ENCODE measurements at places on chromosomes 3 and 15.

DNA sequence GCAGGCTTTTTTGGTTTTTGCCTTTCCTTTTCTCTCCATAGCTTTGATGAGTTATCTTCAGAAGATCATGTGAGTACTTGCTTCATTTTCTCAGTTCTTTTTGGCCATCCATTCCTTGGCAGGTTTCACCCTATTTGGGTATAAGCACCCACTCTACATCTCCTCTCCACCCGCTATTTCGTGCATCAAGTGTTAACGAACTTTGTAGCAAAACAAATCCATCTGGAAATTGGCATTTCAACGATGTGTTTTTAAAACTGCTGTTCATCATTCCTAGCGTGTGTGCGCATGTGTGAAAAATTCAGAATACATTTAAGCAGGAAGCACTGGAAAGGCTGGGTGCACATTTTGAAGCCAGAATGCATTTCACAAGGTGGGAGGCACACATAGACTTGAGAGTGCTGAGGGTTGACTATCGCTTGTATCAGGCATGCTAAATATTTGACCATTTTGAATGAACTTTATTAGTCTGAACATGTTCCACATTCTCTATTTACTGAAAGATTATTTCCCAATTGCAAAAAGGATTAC, 89.7 kb upstream of the FHIT start:
- DNase-seq, result no peak

DNA sequence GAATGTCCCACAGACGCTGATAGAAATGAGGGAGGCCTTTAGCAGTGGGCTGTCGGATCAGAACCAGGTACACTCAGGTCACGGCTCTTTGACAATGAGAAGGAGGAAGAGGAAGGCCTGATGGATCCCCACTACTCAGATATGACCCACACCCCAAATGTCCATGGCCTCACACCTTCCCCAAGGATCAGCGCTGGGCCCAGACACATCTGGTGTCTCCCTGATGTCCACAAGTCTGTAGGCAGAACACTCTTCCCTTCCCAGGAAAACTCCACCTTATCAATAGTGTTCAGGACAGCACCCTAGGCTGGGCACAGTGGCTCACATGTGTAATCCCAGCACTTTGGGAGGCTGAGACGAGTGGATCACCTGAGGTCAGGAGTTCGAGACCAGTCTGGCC, 33.3 kb upstream of the SFMBT1 start:
- no peak for DNase-seq

- peak; percentile 50 for DNase-seq
Observed at GRCh38 chr3:65950340-65951326, 88.1 kb downstream of the MAGI1 start.

DNA sequence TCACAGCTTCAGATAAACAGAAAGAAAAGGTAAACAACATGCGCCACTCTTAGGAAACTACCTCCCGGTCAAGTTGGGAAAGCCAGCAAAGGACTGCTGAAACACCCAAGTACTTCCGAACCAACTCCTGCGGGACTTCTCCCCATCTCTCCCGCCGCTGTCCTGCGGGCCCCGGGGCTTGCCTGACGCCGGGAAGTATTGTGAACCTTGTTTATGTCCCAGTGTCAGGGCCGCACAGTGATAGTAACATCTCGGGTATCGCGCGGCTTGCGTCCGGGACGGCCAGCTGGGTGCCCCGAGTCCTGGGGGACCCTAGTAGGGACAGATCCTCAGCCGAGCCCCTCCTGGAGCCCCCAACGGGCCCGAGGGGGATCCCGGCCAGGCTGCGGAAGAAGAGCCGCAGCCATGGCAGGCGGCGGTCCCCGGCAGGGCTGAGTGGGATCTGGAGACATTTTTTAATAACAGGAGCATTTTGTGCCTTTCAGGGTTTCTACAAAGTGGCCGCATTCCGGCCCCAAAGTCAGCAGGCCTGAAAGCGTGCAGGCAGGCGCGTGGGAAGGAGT, 756 bp downstream of the CLPX start:
- peak; percentile 82 for DNase-seq

DNA sequence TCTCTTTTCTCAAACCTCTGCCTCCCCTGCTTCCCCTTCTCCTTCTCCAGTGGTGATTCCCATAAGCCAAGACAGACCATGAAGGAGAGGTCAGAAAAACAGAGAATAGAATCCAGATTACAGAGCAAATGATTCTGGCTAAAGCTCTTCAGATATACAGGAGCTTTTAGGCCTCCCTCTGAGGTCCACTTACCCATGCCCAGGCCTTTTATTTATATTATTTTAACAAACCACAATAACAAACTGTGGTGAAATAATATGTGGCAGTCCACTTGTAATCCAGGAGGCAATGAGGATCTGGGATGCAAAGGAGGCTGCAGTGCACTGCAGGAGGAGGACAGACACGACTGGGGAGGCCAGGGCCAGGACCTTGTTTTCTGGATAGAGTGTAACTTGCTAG, 104.1 kb downstream of the STAC start:
- DNase-seq, result no peak

DNA sequence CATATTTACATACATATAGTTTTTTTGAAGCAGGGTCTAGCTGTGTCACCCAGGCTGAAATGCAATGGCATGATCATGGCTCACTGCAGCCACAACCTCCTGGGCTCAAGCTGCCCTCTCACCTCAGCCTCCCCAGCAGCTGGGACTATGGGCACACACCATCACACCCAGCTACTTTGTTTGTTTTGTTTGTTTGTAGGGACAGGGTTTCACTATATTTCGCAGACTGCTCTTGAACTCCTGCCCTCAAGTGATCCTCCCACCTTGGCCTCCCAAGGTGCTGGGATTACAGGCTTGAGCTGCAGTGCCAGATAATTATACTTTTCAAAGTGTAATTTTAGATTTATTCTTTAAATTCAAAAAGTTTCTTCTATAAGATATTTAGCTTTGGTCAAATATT, 10.2 kb downstream of the GTF2A2 start:
- no peak for DNase-seq

DNA sequence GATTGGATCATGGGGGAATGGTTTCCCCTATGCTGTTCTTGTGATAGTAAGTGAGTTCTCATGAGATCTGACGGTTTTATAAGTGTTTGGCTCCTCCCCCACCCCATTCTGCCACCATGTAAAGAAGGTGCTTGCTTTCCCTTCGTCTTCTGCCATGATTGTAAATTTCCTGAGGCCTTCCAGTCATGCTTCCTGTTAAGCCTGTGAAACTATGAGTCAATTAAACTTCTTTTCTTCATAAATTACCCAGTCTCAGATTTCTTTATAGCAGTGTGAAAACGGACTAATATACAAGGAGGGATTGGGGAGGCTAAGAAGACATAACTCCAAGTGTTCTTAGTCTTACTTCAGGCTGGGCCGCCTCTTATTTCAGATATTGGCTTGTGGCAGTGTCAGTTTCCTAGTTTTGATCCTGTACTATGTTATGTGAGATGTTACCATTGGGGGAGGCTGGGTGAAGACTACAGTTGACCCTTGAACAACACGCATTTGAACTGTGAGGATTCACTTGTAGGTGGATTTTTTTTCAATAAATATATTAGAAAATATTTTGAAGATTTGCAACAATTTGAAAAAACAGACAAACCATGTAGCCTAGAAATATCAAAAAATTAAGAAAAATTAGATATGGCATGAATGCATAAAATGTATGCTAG, 44.9 kb downstream of the NMD3 start:
- DNase-seq, result no peak

GRCh38 chr3:172347895-172348679, 100.2 kb downstream of the GHSR start:
- DNase-seq, result no peak

- no peak for DNase-seq
Observed at GRCh38 chr3:56890448-56891091, 88.8 kb upstream of the ARHGEF3 start.

GRCh38 chr3:127847236-127847720, 25.0 kb upstream of the MGLL start:
- DNase-seq, result no peak

DNA sequence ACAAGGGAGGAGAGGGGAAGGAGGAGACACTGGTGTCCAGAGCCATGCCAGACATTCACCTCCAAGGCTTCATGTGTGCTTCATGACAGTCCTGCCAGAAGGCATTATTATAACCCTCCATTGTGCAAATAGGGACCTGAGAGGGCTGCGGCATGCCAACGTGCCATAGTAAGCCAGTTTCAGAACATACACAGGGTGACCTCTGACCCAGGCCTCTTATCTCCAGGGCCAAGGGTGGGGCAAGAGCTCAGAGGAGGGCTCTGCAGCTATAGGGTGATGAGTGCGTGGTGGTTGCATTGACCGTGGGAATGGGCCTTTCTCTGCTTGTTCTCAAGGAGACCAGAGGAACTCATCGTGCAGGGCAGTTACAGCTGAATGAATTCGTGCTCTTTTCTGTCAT, 9.7 kb upstream of the ACSBG1 start:
- DNase-seq, result no peak

- no peak for DNase-seq
Observed at GRCh38 chr3:155370764-155371503, 77.5 kb upstream of the STRIT1 start.
